Activated T-cell treated with anti-CD3 and anti-CD28 coated beads for 48 hours (primary cell): ENCODE measurements at places on chromosomes 5 and 9.

- DNase-seq: no peak
Observed at GRCh38 chr5:117504305-117504704, 929.7 kb upstream of the SEMA6A start.

GRCh38 chr5:58918021-58918729 lies 335.3 kb downstream of the RAB3C start:
- no peak for DNase-seq

DNA sequence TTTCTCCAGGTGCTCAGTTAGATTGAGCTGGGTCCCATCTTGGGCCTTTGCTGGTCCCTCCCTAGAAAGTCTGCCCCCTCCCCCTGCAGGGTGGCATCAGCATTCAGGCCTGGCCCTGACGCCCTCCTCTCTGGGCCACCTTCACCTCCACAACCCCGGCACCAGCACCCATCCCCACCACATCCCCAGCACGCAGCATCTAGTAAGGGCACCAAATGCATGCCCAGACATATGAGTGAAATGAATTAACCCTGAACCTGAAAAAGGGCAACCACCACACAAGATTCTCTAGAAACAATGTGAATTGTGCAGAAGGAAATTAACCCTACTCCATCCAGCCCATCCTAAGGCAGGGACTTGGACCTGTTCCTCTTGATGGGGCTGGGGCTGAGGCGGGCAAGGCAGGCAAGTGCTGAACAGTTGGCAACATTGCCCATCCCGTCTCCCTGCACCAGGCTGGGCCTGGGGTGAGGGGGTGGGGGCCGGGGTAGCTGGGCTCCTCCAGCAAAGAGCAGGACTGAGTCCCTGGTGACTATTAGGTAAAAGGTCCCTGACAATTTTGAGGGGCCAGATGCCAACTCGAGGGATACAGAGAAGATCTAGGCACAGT lies 125.9 kb downstream of the KCNIP1 start:
- no peak for DNase-seq

DNA sequence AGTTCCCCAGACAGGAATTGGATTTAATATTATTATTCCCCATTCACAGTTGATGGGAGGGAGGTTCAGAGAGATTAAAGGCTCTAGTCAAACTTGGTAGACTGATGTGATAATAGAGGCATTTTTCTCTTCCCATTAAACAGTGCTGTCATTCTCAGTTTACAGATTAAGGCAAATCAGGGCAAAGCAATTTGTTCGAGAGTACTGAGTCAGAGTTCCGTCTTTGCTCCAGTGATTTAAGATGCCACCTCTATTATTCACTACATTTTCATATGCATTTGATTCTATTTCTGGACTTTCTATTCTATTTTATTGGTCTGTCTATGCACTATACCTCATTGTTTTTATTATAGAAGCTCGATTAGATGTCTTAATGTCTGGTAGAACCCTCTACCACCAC lies 201.0 kb upstream of the RAI14 start:
- no peak for DNase-seq

DNA sequence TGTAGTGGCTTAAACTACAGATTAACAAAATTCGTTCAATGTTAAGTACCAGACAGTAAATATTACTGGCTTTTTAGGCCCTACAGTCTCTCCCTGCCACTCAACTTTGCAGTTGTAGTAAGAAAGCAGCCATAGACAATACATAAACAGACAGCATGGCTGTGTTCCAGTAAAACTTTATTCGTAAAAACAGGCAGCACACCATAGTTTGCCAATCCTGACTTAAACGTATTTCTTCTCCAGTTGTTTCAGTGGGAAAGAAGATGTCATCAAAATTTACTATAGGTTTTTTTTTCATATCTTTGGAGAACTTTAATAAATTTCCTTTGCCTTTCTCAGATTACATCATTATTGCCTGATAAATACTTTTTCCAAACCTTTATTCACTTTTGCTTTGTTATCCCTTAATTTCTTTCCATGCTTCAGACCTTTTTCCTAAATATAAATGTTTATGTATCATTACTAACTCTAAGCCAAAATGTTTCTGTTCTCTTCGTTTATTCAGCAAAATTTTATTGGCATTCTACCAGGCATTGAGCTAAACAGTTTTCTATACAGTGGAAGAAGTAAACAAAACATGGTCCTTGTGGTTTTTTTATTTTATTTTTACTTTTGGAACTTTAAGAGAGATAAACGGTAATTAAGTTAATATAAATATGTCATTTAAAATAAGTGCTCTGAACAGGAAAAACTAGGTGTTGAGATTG lies 64.5 kb downstream of the SLF1 start:
- no peak for DNase-seq

DNA sequence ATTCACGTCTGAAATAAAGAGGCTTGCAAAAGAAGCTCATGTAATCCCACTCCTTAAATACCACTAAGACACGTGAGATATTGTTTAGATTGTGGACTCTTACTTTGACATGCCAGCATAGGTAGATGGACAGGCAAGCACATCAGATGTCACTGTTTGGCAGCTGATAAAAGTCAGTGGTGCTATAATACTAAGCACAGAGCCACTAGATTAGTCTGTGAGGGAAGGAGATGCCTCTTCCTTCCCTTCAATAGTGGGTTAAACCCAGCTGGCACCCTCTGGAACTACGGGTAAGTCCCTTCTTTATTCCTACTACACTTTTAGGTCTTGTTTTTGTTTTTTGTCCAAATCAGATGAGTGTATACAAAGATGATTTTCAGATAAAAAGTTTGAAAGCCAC lies at the start of gene MYOT:
TSS of gene MYOT (plus strand) at position 197 of the 400 bp plus-strand sequence. CDS start 2,792 bp downstream, outside the sequence.
- no peak for DNase-seq

GRCh38 chr5:31944684-31945445 lies 229.3 kb downstream of the GOLPH3 start:
- DNase-seq: no peak

GRCh38 chr5:134769206-134769605 lies 10.6 kb downstream of the DDX46 start:
- no peak for DNase-seq

DNA sequence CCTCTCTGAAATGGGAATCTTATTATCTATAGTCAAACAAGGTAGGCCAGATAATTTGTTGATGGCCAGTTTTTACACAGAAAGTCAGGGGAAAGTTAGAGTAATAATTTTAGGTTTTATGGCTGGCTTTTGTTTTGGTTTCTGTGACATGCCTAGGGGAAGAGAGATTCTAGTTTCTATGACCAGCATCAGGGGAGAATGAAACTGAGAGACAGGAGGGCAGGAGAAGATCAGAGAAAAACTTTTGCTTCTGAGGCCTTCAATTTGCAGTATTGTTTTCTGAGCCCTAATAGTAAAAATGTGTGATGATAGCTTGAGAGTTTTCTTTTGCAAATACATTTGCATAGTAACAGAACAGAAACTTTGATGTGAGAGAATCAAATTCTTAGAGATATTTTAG lies 564.3 kb downstream of the ZNF608 start:
- DNase-seq: no peak

DNA sequence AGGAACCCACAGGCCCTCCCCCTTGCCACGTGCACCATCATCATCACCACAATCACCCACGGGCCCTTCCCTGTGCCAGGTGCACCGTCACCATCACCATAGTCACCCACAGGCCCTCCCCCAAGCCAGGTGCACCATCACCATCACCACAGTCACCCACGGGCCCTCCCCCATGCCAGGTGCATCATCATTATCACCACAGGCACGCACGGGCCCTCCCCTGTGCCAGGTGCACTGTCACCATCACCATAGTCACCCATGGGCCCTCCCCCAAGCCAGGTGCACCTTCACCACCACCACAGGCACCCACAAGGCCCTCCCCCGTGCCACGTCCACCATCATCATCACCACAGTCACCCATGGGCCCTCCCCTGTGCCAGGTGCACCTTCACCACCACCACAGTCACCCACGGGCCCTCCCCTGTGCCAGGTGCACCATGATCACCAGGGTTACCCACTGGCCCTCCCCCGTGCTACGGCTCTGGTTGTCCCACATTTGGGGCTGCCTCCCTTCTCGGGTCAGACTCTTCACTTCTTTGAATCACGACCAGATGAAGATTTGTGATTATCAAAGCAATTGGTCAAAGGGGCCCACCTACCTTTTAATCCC lies 69.1 kb upstream of the OLFM1 start:
- DNase-seq: no peak

- DNase-seq: no peak
Observed at GRCh38 chr9:81759680-81760215, 70.4 kb upstream of the TLE1 start.

GRCh38 chr5:54257366-54258118 lies 52.8 kb downstream of the ARL15 start:
- DNase-seq: no peak

GRCh38 chr9:97307500-97308163 lies at the start of gene CCDC180:
Gene CCDC180, plus strand, starts transcription at chr9:97307659. Its CDS starts 405 bp downstream, at chr9:97308064.
- no peak for DNase-seq

- no peak for DNase-seq
Observed at GRCh38 chr9:95010431-95010838, 283.9 kb downstream of the AOPEP start.

DNA sequence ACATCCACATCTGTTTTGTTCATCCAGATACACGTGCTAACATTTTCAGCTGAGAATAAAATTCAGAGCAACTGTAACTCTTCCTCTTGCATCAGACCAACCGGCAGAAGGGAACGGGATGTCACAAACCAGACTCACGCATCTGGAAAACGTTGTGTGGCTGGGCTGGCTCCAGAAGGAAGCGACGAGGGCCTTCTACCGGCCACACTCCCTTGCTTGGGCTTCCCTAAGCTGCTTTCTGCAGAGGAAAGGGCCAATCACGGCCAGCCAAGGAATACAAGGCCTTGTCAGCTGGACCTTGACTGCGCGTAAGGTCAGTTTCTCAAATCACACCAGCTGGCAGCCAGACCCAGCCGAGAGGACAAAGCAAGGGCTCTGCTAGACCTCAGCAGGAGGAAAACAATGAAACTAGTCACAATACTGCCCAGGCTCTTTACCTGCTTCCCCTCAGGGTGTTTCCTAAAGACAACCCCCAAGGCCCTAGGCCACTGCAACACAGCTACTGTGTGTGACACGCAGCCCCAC lies 106.1 kb downstream of the THBS4 start:
- DNase-seq: no peak

GRCh38 chr9:121784731-121785411 lies 133.4 kb downstream of the DAB2IP start:
- DNase-seq: no peak

DNA sequence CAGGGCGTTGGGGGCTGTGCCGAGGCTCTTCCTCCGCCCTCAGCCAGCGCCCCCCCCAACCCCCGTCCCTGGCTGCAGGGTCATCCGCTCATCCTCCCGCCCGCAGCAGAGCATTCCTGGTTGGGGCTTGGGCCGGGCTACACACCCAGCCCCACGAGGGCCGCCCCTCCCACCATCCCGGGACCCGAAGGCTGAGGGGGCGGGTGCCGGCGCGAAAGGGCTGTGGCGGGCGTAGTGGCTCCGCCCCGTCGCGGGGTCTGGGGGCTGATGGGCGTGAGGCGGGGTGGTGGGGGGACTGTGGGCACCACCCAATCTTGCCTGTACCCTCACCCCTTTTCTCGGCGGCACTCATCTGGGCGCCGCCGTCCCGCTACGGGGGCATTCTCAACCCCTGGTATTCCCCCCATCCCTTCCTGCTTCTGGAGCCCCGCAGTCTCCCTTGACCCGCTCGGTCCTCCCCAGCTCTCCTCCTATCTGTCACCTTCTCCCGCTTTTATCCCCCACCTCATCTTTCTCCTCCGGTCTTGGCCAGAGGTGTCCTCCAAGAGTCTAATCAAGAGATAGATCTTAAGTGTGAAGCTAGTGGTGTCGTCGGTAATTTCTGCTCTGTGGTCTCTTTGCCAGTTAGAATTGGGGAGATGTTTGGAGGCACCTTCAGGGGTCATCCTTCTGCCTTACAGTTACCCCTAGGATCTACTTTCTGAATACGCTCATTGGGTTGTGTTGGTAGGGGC lies 1.6 kb downstream of the FER start:
- peak; percentile 48 for DNase-seq

DNA sequence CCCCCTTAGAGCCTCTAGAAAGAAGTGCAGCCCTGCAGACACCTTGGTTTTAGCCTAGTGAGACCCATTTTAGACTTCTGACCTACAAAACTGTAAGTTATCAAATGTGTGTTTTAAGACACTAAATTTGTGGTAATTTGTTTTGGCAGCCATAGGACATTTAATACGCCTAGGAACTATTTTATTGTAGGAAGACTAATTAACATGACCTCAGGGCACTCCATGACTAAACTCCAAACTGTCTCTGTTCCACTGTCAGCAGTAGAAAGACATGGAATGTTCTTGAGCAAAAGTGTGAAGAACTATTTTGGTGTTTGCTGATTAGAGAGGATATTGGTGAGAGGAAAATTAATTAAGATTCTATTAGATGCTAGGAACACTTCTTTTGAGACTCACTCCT lies 4.1 kb upstream of the APC start:
- no peak for DNase-seq

- DNase-seq: no peak
Observed at GRCh38 chr5:92777421-92777820, 803.6 kb downstream of the NR2F1-AS1 start.

- DNase-seq: no peak
Observed at GRCh38 chr5:94467346-94467953, 151.0 kb downstream of the KIAA0825 start.

DNA sequence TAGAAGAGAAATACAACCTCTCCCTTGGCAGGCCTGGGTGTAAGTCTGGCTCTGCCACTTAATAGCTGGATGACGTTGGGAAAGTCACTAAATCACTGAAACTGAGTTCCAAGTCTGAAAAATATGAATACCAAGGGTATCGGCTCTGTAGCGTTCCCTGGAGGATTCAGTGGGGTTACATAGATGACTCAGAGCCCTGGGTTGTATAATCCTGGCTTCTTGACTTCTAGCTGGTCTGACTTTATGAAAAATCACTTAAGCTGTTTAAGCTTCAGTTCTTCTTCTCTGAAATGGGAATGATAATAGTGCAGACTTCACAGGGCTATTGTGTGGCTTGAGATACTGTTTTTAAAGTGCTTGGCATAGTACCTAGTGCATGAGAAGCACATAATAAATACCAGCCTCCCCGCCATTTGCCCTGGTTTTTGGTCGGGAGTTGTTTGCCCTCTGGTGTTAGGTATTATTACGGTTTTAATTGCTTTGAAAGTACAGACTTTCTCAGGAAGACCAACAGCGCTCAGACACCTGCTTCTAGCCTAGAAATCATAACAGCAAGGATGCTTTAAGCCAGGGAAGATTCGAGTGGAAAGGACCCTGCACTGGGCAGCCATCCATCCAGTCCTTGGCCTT lies 43.0 kb downstream of the CYFIP2 start:
- DNase-seq: no peak
